ENCODE measurements at places on chromosomes 12 and 14.

DNA sequence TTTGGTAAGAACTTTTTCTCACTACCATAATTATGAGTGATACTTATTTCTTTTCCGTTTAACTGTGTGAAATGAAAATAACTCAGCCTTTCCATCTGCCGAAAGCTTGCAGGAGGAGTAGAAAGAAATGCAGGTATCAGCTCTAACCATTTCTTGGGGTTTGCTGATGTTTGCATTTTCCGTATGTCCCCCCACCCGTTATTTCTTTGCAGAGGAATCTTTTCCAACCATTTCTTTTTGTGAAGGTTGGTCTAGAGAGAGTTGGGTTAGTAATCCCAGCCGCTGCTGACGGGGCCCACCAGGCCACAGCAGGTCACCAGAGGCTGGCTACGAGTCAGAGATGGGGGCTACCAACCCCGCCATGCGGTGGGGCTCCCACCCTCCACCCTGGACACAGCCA is 7.0 kb upstream of the PIWIL1 start:
- DNase-seq: no peak

- DNase-seq: peak; percentile 20
Observed at GRCh38 chr12:122499991-122500684, 594 bp downstream of the ZCCHC8 start.

- peak; percentile 10 for DNase-seq
Observed at GRCh38 chr12:20364501-20364900, 3.8 kb upstream of the PDE3A start.

GRCh38 chr14:106024983-106025604 is 498.7 kb downstream of the TMEM121 start:
- DNase-seq: no peak

DNA sequence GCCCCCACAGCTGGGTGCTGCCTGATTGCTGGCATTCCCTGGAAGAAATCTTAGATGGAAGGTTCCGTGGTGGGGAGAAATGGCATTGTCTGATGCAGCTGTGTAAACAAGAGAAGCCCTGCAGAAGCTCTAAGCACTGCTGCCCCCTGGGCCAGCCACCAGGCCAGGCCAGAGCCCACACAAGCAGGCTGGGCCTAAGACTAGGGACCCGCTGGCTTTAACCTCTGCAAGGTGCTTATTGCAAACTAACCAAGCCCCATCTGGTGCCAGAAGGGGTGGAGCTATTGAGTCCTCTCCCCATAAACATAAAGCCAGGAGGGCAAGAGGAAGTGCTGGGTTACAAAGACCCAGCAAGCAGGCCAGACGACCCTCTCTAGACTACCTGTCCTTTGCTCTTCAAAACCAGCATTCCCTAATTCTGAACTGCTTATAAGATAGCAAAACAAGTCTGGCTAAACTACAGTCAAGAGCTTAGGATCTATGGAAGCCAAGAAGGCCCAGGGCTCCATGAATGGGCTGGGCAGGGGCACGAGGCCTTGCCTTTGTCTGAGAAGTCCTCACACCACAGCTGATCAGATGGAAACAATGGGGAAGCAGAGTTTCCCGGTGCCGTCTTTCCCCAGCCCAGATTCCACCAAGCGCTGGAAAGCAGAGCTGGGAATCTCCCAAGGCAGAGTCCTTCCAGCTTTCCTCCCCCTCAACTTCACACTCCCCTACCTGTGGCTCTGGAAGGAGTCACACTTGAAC is 28.8 kb downstream of the P2RX4 start:
- DNase-seq: no peak

DNA sequence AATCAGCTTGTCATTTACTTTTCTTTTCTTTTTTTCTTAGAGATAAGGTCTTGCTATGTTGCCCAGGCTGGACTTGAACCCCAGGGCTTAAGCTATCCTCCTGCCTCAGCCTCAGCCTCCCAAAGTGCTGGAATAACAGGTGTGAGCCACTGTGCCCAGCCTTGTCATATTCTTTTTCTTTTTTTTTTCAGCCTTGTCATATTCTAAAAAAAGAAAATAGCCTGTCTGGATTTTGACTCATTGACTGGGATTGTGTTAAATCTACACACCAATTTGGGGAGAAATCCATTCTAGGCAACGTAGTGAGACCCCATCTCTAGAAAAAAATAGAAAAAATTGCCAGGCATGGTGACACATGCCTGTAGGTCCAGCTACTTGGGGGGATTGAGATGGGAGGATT is 24.1 kb downstream of the ATP5MC2 start:
- DNase-seq: no peak

- DNase-seq: no peak
Observed at GRCh38 chr12:109752117-109753053, 38.8 kb downstream of the FAM222A start.

GRCh38 chr14:77961847-77962580 is 162.1 kb downstream of the ADCK1 start:
- DNase-seq: no peak

GRCh38 chr12:53230108-53230845 is 1.7 kb downstream of the RARG start:
- no peak for DNase-seq

GRCh38 chr12:91663744-91664143 is 481.1 kb upstream of the DCN start:
- DNase-seq: no peak

- no peak for DNase-seq
Observed at GRCh38 chr12:76387614-76388013, 39.4 kb upstream of the BBS10 start.

GRCh38 chr14:100080206-100080605 is 15.0 kb downstream of the EVL start:
- DNase-seq: no peak

DNA sequence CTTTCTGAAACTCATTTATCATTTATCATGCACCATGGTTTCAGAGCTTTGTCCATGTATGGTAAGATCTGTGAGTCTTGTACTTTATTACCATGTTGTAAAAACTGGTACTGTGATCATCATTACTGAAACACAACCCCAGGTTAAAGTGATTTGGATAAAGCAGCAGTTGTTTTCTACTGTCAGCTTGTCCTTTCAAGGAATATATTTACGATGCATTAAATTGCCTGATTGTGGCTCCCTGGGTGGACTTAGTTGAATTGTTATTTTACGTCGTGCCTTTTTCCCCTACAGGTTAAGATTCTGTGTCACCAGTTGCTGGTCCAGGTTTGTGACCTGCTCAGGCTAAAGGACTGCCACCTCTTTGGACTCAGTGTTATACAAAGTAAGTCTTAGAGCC is 46.1 kb downstream of the FRMD6 start:
- DNase-seq: no peak

DNA sequence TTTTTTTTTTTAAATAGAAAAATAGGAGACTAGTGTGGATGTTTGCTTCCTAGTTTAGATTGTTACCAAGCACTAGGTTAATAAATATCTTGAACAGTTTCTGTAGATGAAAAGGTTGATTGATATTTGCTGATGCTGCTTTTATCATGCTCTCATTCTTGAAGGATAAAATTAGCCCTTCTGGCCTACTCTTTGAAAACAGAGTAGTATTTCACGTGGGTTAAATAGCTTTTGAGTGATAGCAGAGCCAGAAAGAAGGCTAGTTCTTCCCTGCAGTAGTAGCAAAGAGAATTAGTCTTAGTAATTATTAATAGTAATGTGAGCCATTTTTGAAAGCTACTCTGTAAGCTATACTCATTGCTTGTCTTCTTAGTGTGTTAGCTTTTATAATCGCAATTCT is 5.2 kb downstream of the NEDD1 start:
- no peak for DNase-seq

DNA sequence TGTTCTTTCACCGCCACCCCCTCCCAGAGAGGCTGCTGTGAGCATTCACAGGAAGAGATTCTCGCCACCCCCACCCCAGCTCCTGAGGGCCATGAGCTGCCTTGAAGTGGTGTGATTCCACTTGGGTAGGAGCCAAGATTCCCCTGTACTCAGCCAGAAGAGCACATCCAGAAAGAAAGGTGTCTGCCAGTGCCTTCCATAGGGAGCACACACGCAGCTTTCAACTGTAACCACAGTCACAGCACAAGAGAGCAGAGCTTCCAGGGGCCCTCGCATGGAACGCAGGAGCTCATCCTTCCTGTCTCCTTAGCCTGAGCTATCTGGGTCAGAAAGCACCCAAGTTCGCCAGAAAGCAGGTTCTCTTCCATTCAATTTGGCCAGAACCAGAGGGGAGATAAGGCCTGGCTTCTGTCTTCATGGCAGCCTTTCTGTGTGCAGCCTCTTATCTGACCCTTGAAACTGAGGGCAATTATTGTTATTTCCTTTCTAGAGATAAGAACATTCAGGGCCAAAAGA is 66.6 kb upstream of the SCN8A start:
- DNase-seq: no peak

DNA sequence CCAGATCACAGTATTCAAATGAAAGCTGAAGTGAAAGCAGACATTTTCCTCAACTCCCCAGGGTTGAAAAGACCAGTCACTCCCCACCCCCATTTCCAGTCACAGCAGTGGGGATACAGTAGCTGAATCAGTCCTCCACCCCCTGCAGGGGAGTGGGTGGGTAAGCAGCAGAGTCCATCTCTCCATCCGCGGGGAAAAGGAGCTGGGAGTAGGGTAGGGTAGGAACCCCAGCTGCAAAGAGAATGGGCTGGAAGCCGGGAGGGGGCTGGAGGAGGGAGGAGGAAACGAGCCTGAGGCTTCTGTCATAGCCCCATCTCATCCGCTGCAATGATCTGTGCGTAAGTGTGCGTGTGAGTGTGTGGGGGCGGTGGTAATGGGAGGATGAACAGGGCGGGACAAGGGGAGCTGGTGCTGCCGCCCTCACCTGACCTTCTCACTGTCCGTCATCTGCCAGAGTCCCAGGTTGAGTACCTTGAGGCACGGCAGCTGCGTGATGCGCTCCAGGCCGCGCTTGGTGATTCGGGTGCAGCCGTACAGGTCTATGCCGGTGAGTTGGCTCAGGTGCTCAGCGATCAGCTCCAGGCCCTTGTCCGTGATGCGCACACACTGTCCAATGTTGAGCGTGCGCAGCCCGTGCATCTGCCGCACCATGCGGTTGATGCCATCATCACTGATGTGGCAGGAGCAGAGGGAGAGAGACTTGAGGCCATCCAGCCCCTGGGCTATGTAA is 1.8 kb downstream of the FBXL14 start:
- no peak for DNase-seq

GRCh38 chr14:39673270-39673711 is 241.1 kb upstream of the FBXO33 start:
- no peak for DNase-seq

DNA sequence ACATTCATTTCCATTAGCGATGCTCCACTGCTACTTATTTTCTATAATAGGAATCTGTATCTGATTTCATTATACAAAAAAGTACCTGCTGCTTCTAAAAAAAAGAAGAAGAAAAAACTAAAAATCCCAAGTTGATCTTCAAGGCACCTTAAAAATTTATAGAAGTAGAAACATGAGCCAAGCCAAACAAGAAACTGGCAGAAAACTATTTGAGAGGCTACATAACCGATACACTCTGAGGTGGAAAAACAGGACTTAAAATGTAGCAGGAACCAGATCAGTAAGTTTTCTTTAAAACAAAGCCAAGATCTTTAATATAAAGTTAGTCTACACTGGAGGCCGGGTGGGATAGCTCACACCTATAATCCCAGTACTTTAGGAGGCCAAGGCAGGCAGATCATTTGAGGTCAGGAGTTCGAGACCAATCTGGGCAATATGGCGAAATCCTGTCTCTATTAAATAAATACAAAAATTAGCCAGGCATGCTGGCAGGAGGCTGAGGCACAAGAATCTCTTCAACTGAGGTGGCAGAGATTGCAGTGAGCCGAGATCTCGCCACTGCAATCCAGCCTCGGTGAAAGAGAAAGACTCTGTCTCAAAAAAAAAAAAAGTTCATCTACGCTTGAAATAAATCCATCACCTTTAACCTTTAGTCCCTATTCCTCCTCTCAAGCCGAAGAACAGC is 278.6 kb downstream of the MED13L start:
- no peak for DNase-seq

DNA sequence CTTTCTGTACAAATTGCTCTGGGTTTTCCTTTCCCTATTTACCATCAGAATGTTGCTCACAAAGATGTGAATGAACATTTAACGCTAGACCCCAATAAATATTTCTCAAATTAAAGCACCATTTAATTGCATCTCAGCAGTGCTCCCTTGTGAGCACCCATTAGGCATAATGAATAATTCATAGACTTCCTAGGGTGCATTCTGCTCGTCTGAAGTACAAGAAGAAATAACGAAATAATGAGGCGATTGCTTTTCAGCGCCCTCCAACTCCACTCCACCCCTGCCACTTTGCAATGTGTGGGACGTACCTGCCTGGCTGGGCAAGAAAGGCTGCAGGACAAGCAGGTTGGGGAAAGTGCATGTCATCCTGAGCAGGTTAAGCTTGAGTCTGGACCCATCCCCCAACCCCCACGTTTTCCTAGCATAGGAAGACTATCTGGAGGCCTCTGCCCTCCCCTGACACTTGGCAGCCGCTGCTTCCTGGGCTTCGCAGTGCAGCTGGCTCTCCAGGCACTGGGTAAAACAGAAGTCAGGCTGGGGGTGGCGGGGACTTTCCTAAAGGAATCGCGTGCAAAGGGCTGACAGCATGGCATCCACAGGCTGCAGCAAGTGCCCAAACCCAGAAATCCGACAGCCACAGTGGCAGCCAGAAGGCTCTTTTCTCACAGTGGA is 253.7 kb downstream of the DUSP6 start:
- no peak for DNase-seq

- DNase-seq: no peak
Observed at GRCh38 chr12:103442822-103443221, 52.9 kb downstream of the C12orf42 start.

GRCh38 chr12:27995406-27995805 is 22.9 kb upstream of the PTHLH start:
- DNase-seq: no peak

DNA sequence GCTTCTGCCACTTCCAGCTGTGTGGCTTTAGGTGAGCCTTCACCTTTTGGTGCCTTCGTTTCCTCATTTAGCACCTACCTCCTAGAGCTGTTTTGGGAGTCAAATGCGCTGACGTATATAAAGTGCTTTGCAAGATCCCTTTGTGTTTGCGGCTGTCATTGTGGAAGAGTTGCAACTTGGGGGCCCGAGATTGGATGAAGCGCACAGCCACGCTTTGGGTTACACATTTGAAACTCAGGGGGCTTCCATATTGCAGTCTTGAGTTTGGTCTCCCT is 636 bp upstream of the ARL6IP4 start:
- no peak for DNase-seq

DNA sequence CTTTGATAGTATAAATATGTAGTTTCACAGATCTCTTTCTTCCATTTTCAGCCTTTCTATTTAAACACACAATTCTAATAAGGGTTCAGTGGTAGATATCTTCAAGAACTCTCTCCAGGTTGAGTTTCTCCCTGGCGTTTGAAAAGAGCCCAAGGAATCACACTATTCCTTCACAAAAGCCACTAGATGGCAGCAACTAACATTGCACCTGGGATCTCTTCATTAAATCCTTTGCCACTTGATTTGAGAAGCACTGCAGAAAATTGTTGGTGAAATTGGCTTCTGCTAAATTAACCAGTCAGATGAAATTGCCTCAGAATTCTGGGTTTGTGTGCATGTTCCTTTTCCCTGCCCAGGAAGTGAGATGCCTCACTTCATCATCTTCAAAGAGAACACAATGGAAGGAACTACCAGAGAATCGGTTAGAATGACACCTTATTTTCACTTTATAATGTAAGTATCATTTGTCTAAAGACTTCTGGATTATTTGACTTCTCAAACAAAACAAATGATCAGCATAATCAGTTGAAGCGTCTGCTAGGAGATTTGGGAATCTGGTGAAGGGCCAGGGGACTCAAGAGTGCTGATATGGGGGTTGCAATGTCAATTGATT is 6.8 kb downstream of the CCDC198 start:
- DNase-seq: peak; percentile 4

All from NCI-H2081 treated with DMSO at 0.1 percent for 48 hours (cell line).